ENCODE measurements at places on chromosomes 13 and 19.

GRCh38 chr13:113110048-113110851, 4.7 kb downstream of the F7 start:
- no peak for DNase-seq

DNA sequence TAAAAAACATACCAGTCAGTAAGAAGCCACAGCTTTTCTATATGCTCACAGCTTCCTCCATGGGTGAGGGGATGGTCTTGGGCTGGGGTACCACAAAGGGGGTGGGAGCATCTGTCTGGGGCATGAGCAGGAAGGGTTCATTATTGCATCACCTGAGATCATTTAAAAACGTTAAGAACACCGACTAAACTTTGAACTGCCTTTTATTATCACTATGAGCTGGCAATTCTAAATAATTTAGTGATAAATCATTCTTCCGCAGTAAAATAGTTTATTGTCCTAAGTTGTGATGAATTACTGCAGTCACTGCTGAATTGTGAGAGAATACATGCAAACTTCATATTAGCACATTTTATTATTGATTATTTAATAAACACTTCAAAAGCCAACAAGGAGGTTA, 71.6 kb downstream of the KL start:
- no peak for DNase-seq

DNA sequence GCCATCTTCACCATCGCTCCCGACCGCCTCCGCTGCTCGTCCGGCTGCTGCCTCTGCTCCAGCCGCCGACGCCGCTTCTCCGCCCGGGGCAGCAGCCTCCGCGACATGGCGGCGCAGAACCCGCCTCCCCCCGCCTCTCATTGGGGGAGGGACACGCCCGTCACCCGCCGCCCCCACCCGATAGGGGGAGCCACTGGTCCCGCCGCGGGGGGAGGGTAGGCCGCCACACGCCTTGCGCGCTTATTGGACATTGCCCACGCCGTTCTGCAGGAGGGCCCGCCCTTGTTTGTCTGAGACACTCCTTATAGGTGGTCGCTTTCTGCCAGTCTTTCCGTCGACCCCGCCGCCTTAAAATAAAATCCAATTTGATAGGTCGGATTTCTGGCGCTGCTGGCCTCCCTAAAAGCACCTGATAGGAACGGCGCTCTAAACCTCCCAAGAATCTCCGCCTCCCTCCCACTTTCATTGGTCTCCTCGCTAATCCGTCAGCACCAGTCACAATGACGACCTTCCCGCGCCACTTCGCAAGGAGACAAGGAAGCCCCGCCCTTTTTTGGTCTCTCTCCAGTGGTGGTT, at the start of gene HNRNPL:
TSS of gene HNRNPL (minus strand) at position 127 of the 576 bp plus-strand sequence. CDS start at position 107, 20 bp downstream.
- peak; percentile 99 for DNase-seq

- DNase-seq, result no peak
These were observed 7.4 kb upstream of the SIGLEC11 start for GRCh38 chr19:49968279-49968922.

DNA sequence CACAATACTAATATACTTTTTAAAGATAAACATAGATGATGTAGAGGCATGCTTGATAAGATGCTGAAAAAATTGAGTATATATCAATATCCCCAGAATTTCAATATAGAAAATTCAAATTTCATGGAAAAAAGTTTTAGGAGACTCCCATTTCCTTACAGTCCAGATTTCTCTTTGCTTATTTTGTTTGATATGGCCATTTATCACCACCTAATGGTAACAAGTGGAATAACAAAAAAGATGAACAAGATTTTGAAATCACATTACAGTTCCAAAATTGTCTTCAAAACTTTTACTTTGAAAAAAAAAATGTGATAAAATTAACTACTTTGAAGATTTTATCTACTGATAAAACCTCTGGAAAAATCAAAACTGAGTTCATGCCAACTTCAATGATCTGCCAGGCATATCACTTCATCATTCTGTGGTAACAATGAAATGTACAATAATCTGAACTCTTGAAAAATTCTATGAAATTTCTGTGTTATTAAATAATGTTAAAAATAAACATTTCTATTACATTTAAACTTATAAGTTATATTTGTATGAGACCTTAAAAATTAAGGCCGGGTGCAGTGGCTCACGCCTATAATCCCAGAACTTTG, 17.5 kb downstream of the MIPEP start:
- DNase-seq, result no peak
